ENCODE measurements at places on chromosomes 5 and 9. TPM values are rescaled to one million over a fixed set of nuclear protein-coding genes. Genes with fewer than 3 reads are reported as not detected.

The CCNI2 gene
- total RNA-seq: 0.09 TPM

The SRD5A1 gene
- total RNA-seq: 14.3 TPM

The STC2 gene
- total RNA-seq: 144 TPM

The AGTPBP1 gene
- total RNA-seq: 19.3 TPM

The SPINK6 gene
- total RNA-seq: not detected

The CXCL14 gene
- total RNA-seq: not detected

The NDOR1 gene
- 14.3 TPM for total RNA-seq

The NIM1K gene
- total RNA-seq: not detected

The DDX4 gene
- not detected for total RNA-seq

The NDUFB6 gene
- total RNA-seq: 185 TPM

The GGTA1 gene
- not detected for total RNA-seq

The GAS1 gene
- total RNA-seq: 14.5 TPM

The GPR151 gene
- not detected for total RNA-seq

- DNase-seq: no peak
Measured at GRCh38 chr9:12502520-12502919, 190.7 kb upstream of the TYRP1 start.

DNA sequence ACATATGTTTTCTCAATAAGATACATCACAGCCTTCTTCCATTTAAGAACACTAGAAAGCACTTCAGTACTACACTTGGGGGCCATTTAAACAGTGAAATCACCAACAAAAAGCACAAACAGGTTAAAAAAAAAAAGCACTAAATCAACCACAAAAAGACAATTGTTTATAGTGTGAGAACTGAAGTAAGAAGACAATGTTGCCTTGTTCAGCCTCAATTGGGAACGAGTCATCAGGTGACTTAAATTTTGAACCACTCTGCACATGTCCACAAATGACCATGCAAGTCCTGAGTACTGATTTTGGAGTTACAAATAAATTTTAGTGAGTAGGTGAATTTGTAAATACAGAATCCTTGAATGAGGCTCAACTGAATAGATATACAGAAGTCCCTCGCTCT lies 37.2 kb upstream of the HNRNPA0 start:
- DNase-seq: no peak

- no peak for DNase-seq
Measured at GRCh38 chr5:98066910-98067309, 706.6 kb upstream of the RGMB start.

DNA sequence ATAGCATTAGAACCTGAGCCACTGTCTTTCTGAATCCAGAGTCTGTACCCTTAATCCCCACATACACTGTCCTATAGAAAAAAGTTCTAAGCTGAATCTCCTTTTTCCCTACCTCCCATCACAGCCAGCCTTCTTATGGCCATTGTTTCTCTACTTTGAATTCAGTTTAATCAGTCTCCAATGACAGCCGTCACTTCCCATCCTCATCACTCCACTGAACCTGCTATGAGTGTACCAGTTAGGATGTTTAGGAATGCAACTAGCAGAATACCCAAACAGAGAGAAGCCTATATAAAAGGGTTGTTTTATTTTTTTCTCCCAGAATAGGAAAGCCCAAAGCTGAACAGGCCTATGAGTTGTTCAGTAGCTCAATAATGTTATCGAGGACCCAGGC lies 220.4 kb upstream of the NREP start:
- no peak for DNase-seq

- no peak for DNase-seq
Measured at GRCh38 chr9:98702340-98702739, 6.4 kb downstream of the GABBR2 start.

DNA sequence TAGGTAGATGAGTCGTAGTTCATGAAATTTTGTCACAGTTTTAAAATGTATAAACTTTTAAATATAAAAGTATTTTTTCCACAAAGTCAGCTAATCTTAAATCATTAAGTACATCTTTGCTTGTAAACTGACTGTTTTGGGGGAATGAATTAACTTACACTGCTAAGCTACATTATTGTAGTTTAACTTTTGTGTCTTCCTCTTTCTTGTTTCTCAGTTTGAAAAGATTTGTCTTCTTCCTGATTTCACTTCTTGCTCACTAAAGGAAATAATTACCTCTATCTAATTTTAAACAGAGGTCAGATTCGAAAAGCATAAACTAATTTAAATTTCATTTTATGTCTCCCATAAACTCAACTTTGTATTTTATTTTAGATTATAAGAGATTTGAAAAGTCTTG lies 5.7 kb downstream of the NIPSNAP3B start:
- no peak for DNase-seq

GRCh38 chr9:78989031-78989658 lies 582.6 kb upstream of the TLE4 start:
- no peak for DNase-seq

GRCh38 chr9:117616431-117616831 lies 87.8 kb upstream of the TLR4 start:
- DNase-seq: no peak

DNA sequence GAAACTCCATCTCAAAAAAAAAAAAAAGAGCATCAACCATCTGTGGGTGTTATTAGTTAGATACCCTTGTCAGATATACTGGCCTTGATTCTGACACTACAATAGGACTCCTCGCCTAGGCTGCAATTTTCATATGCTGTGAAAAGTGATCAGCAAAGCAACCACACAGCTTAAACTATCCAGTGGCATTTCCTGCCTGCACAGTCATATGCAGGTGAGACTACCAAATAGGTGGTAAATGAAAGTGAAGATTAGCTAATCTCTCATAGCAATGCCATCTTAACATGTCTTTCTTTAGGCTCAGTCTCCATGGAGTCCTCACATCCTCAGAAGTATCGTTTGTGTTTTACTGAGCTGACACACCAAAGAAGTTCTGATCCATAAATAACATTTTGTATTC lies 40.8 kb downstream of the GRAMD2B start:
- DNase-seq: no peak

DNA sequence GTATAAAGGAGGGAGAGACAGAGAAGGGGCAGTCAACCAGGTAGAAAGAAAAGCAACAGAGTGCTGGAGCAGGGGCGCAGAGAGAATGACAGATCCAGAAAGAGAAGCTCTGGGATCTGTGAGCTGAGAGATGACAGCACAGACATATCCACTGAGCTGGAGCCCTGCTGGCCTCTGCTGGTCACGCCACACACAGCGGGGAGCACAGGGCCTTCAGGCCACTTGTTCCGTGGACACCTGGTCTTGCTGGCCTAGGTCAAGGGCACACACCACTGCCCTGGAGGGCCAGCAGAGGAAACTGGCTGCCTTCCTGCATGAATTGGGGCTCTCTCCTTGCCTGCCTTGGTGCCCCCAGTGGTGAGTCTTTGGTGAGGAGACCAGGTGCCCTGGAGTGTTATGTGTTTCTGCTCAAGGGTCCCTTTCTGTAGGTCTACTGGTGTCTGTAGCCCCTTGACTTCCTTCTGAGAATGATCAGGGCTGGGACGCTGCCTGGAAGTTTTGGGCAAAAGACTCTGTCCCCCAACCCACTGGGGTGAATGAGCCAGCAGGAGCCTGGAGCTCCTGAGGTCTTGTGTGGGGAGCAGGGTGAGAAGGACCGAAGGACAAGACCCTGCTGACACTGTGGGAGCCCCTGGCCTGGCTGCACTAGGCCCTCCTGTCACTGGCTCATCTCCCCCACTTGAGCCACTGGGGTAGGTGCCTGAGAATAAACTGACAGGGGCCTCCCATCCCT lies 59.2 kb upstream of the ADAMTS2 start:
- DNase-seq: no peak

- no peak for DNase-seq
Measured at GRCh38 chr5:173850659-173851058, 37.5 kb upstream of the CPEB4 start.

- DNase-seq: peak; percentile 82
Measured at GRCh38 chr9:127505396-127506116, 54.2 kb downstream of the LRSAM1 start.

- peak; percentile 32 for DNase-seq
Measured at GRCh38 chr9:107242073-107243030, 40.7 kb upstream of the RAD23B start.

DNA sequence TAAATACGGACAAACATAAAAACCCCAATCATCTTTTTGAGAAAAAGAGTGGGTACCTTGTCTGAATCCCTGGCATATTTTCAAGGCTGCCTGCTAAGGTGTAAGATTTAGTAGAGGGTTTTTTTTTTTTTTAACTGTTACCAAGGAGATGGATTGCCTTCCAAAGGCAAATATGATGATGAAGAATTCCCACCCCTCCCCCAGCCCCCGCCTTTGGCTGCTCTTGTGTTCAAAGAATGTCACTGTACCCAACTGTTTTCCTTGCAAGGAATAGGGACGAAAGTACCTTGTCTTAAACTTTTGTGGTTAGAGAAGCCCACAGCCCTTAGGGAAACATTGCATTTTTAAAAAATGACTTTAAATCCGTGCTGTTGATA lies 31.3 kb downstream of the ARHGAP26 start:
- DNase-seq: no peak

GRCh38 chr9:136111910-136112309 lies 6.8 kb downstream of the TMEM250 start:
- DNase-seq: no peak

DNA sequence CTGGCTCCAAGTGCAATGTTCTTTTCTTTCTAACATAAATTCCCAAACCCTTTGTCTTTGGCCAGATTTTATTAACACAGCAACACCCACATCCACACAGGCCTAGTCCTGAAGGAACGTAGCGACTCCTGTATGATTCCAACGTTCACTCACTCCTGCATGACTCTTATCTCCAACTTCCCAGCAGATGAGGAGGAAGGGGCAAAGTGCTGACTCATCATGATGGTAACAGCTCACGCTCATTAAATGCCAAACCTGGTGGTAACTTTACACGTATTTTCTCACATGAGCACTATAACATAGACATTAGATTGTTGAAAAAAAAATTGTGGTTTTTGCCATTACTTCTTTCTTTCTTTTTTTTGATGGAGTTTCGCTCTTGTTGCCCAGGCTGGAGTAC lies 1349.5 kb downstream of the EFNA5 start:
- peak; percentile 57 for DNase-seq

GRCh38 chr9:111038331-111039230 lies at the start of gene LPAR1:
TSS of gene LPAR1 (minus strand) at chr9:111038470. CDS start at chr9:110972117, 66,353 bp downstream.
- DNase-seq: peak; percentile 69

GRCh38 chr9:73541923-73542322 lies 390.3 kb downstream of the ANXA1 start:
- DNase-seq: no peak

DNA sequence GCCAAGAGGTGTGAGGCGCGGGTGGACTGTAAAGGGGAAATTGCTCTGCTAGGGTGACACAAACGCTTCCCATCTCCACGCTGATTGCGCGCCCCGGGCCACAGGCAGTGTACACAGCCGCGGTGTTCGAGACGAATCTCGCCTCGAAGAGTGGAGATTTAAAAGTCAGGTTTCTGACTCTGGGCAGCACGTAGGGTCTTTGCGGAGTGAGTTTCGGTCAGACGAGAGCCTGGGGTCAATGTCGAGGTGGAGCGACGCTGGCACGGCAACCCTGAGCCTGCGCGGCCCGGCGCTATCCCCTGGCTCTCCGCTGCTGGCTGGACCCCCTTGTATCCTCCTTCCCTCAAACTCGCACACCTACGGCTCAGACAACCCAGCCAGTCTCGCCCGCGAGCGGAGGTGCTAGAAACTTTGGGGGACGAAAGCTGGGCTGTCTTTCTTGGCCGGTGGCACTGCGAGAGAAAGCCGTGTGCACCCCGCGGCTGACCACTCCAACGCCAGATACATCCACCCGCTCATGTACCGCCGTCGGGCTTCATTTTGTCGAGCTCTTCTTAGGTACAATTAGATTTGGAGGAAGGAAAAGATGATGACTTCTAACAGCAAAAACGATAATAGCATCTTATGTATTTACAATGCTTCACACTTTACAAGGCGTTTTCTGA lies 5.4 kb upstream of the FOXB2 start:
- DNase-seq: no peak

DNA sequence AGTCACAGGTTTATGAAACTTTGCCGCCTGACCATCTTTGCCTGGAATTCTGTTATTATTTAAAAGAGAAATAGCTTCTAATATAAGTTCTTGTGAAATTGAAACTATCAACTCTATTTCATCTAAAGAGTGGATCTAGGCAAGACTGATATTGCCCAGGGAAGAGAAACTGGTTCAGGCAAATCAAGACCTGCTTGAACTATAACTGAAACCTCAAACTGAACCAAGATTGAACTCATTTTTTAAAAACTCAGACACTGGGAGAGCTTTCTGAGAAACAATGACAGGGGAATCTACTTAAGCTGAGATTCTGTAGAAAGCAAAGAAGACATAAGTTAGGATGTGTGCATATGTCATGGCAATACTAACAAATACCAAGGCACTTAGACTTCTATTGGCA lies 815.8 kb downstream of the BRINP1 start:
- no peak for DNase-seq

Measured in Daoy (cell line).